Fibroblast of skin of right biceps (primary cell): ENCODE measurements at places on chromosomes 3 and 15.

DNA sequence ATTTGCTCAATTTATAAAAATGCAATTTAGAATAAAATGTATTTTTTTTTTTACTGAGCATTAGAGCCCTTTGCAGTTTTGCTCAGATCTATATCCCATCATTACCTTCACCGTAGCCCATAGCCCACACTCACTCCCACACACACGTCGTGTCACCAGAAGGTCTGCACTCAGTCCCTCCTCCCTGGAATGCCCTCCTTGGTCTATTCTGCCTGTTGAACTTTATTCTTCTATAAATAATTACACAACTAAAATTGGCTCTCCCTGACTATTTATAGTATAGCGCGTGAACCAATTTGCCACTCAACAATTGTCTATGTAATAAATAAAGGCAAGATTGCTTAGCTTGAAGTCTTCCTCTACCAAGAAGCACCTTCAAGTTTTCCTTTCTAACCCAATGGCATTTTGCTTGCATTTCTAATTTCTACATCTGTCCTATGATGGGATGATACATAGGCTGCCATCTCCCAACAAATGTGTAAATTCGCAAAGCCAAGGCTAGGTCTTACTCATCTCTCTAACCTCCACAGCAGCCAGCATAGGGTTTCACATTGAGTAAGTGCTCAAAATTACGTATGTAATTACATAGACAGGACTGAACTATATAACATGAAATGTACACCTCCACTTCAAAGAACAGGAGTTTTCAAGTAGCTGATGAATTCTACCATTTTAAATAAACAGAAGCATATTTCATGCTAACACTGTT lies 172.0 kb upstream of the HES1 start:
- no peak for DNase-seq

GRCh38 chr15:88604381-88605188 lies 16.6 kb upstream of the AEN start:
- no peak for DNase-seq

GRCh38 chr15:95327661-95328060 lies 1002.8 kb upstream of the NR2F2 start:
- DNase-seq = no peak

GRCh38 chr3:152069871-152070270 lies 196.4 kb downstream of the SUCNR1 start:
- peak; percentile 21 for DNase-seq

DNA sequence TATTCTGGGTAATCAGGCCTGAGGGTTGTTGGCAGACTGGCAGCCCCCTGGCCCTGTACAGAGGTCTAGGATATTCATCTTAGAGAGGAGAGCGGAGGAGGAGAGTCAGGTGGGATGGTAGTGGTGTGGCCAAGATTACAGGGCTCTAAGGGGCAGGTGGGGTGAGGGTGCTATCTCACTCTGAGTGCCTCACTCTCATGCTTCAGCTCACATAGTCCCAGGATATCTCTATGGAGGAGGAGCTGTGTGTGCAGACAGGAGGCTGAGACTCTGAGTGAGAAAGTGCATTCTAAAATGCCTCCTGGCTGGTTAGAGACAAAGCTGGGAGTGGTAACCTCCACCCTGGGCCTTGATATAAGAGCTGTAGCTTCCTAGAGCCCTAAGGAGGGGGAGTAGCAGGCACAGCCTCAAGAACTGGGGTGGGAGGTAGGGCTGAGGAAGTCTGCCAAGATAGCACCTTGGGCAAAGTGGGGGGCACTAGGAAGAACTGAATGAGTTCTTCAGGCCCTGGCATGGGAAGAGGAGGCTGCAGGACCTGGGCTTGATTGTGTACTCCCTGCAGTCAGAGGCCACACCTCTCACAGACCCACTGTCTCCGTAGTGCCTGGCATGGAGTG lies 39.9 kb downstream of the CLSTN2 start:
- no peak for DNase-seq

DNA sequence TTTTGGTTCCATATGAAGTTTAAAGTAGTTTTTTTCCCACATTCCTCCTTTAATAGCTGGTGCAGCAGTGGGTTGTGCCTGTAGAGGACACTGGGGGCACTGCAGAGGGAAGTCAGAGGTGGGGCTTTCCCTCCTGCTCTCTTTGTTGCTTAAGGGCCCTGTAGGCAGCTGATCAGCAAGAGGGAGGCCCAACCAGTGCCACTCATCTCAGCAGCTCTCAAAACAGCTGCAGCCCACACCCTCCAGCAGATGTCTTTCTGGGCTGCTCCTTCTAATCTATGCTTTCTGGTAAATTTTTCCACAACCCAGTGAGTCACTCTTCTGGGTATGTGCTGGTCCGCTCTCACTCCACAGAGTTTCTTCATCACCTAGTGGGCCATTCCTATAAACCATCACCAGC lies 263.8 kb downstream of the FEZF2 start:
- peak; percentile 93 for DNase-seq

DNA sequence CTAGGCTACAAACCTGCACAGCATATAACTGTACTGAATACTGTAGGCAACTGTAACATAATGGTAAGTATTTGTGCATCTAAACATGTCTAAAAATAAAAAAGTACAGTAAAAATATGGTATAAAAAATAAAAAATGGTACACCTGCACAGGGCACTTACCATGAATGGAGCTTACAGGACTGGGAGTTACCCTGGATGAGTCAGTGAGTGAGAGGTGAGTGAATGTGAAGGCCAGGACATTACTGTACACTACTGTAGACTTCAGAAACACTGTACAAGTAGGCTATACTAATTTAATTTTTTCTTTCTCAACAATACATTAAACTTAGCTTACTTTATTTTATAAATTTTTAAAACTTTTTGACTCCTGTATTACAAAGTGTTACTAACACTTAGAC lies 265.3 kb downstream of the KLF13 start:
- no peak for DNase-seq

DNA sequence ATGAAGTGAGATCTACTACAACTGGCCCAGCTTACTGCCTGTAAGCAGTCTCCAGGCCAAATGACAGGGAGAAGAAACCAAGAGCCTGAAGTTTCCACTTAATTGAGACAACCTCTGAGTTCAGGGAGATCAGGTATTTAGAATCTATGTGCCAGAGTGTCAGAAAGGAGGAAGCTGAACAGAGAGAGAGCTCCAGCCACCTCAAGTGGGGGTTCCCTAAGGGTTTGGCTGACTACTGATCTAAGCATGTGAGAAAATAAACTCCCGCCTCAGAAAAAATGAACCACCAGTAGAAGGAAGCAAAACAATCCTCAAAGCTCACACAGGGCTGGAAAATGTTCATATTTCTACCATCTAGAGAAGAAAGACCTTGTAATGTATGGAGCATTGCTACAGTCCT lies 25.0 kb downstream of the ADAM10 start:
- DNase-seq = peak; percentile 72

- DNase-seq = no peak
These were observed 44.6 kb downstream of the KIF9 start for GRCh38 chr3:47238017-47238416.

DNA sequence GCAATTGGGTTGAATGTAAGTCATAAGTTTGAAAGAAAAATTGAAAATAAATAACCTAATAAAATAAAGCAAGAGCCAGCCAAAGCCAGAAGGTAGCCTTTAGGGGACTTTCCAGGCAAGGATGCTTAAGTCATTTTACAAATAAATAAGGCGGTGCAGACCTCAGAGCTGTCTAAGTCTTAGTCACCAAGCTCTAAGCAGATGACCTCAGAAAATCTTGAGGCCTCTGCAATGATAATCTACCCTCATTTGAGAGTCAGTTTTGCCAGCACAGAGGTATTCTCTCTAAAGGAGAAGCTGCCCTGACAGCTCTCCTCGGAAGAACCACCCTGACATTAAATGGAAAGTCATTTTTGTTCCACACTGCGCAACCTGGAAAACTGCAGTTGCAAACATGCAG lies 113.9 kb downstream of the OXNAD1 start:
- DNase-seq = peak; percentile 56

DNA sequence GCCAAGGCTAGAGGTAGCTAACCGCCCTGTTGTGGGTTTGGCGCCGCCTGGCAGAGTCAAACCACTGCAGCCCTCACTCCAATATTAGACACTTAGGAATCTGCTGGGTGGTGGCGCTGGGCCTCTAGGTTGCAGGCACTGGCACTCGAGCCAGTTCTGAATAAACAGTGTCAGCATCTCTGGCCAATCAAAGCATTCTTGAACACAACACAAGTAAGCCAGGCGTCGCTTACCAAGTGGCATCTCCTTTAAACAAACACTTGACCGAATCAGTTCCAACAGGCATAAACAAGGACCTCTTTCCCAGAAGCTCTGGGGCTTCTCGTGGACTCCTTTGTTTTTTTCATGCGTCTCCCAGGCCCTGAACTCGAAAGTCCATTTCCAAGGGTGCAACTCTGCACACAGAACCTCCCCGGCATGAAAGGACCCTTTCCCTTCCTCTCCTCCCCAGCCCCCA lies 82.3 kb downstream of the LRIG1 start:
- DNase-seq = no peak

- peak; percentile 65 for DNase-seq
These were observed 21.1 kb upstream of the KLHL6 start for GRCh38 chr3:183576487-183577107.

GRCh38 chr3:42505849-42506410 lies 3.5 kb downstream of the VIPR1 start:
- DNase-seq = no peak

GRCh38 chr3:42159147-42159546 lies 68.0 kb downstream of the TRAK1 start:
- DNase-seq = no peak

GRCh38 chr15:40306908-40307307 lies 827 bp downstream of the PLCB2 start:
- DNase-seq = no peak

- DNase-seq = peak; percentile 31
These were observed 50.4 kb upstream of the TBC1D21 start for GRCh38 chr15:73822998-73823397.

DNA sequence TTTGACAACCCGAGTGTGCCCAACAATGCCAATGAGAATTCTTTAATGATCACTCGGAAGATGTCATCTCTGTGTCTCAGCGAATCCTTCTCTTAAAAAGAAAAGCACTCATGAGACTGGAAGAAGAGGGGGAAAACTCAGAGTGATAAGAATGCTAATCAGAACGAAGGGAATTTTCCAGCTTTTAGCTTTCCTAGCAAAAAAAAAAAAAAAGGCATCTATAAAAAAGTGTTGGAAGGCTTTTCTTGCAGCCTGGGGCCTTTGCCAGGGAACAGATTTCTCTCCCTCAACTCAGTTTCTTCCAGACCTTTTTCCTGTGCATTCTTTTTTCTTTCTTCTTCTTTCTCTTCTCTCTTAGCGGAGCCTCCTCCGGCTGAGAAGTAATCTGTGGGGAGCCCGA lies 80.5 kb upstream of the NEO1 start:
- DNase-seq = no peak
